Stimulated activated CD4-positive, alpha-beta T cell treated with anti-CD3 and anti-CD28 coated beads, TNF-alpha, amount 100 ng/mL, for 4 hours (primary cell): ENCODE measurements at places on chromosomes 7 and 10.

DNA sequence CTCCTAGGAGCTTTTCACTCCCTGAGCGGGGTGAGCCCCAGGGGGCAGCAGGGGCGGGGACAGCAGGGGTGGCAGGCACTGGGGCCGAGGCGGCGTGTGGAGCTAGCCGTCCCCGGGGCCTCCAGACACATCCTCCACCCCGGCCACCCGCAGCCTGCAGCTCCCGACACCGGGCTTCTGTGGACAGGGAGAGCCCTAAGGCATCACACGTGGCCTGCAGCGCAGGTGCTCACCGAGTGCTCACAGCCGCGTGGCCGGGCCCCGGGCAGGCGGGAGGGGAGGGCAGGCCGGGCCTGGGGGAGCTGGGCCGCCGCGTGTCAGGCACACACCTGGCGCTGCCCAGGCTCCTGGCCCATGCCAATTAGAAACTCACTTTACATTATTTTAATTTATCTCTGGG, 51.4 kb downstream of the MICALL2 start:
- DNase-seq: no peak

GRCh38 chr7:134941952-134942351, 44.4 kb upstream of the AGBL3 start:
- no peak for DNase-seq

DNA sequence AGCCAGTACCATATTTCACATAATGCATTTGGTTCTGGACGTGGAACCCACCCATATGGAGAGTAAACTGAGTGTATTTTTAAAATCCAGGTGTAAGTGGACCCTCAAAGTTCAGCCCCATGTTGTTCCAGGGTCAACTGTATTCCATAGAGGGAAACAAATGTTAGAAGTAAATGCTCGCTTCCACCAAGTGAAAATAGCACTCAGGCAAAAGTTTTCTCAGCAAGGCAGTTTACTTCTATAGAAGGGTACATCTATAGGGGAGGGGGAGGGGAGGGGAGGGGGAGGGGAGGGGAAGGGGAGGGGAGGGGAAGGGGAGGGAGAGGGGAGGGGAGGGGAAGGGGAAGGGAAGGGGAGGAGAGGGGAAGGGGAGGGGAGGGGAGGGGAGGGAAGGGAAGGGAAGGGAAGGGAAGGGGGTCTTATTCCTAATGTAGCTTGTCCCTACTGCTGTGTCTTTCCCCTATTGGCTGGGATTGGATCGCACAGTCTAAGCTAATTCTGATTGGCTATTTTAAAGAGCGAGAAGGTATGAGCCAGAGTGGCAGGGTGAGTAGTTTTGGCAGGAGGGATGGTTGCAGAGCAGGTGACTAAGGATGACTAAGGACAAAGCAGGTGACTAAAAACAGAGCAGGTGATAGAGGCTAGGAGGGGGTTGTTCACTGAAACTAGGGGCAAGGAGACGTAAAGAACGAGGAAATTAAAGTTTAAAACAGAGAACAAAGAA, 29.1 kb downstream of the GARIN1A start:
- DNase-seq: no peak

DNA sequence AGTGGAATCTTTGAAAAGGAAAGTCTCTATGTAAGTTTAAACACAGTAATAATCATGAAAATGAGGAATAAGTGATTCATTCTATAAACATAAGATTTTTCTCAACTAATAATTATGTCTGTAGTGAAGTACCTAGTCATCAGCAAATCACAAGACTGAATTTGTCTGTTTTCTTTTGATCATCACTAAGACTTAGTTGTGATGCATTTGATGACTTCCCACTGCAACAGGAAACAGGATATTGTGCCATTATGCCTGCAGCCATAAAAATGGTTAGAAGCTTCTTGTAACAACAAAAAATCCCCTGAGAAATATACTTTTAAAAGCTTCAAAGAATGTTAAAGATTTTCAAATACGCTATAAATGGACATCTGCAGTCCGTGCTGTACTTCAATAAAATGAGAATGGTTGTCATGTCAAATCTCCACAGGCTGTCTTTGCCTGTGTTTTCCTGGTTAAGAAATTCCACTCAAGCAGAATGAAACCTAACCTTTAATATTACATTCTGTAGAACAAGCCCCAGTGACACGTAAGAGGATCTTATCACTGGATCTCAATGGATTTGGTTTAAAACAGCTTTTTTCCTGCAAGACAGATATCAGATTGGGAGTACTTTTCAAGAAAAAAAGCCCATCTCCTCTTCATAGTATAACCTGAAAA, 1262.3 kb upstream of the PHF14 start:
- DNase-seq: no peak

- DNase-seq: no peak
Observed at GRCh38 chr10:115895166-115895565, 377.8 kb downstream of the GFRA1 start.

DNA sequence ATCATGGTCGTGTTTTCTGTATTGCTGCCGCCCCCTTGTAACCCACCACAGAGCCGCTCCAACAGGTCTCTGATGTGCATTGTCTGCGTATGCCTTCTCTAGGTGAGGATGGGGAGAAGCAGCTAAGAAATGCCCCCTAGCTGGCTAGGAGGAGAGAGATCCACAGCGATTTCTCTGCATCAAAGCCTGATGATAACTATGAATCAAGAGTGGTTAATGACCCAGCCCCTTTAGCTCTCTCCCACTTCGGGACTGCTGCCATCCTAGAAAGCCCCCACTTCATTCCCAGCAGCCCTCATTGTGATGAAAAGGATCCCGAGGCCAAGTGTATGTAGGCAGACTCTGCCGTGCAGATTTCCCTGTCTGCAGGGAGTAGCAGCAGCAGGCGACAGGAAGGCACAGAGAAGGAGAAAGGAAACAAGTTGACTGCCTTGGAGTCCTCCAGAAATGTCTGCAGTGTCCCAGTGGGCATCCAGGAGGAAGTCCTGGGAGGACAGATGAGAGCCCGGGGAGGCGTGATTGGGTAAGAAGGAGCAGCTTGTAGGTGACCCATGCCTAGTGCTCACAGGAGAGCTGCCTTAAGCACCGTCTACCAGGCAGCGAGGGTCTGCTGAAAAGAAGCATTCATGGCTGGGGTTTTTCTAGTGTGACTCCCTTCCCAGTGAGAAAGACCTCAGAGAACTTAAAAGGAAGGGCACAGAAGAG, 2.9 kb downstream of the PLXNA4 start:
- no peak for DNase-seq

DNA sequence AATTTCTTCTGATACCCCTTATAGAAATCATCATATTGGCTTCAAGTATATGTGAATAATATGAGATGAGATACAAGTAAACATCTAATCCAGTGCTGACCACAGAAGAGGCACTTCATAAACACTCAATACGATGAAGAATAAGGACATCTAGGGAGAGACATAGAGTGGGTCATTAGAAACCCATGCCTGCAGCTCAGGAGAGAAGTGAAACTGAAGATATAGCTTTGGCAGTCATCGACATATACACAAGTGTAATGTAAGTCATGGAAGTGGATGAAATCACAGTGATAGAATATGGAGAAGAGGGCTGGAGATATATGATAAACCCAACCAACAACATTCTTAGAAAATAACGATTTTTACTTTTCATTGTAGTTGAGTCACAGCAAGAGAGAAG, 665.0 kb downstream of the PARD3 start:
- no peak for DNase-seq

DNA sequence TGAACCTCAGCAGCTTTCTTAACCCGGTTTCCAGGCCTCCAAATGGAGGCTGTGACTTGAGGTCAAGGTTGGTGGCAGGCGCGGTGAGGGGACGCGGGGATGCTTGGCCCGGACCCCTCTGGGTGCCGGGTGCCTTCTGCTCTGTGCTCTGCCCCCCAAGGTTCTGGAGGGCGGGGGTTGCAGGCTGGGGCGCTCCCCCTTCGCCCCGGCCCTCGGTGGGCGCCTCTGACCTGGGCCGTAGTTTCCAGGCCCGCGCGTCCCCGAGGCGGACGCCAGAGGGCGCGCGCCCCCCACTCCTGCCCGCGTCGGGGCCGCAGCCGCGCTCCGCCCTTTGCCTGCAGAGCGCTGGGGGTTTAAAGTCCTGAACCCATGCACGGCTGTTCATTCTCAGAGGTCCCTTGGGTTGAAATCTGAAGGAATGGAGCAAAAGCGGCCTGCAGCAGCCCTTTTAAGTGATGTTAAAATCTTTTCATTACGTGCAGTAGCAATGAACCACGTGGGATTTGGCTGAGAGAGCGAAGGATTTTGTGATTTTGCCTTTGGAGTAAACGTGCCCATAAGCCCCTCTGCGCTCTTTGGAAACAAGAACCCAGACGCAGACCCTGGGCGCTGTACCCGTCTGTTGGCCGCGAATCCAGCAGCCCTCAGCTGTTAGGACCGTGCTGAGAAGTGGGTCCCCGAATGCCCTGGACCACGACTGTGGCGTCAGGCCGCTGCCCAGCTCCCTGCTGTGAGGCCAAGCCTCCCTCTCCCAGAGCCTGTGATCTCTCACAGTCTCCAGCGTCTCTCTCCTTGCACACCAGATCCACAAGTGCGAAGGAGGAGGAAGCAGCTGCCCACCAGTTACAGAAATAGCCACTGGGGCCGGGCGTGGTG, 135.0 kb downstream of the ACTR3B start:
- DNase-seq: no peak

DNA sequence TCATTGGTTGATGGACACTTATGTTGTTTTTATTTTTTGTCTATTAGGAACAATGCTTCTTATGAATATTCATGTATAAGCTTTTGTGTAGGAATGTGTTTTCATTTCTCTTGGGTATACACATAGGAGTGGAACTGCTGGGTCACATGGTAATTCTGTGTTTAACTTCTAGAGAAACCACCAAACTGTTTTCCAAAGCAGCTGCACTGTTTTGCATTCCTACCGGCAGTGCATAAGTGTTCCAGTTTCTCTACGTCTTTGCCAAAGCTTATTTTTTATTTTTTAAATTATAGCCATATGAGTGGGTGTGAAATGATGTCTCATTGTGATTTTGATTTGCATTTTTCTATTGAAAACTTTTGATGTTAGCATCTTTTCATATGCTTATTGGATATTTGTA, 51.3 kb downstream of the ADK start:
- no peak for DNase-seq

DNA sequence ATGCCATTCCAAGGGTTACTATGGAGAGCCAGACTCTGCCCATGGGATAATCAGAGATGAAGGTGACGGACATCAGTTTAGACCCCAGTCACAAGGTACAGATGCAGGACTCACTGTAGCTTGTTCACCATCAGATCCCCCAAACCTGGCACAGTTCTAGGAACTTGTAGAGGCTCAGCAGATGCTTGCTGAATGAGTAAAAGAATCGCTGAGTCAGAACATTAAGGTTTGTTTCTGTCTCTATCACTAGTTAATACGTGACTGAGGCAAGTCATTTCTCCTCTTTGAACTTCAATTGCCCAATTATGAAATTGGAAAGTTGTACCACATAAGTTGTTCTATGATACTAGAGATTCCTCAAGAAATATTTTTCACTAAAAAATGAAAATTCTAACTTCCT, 65.1 kb downstream of the PPP1R3C start:
- no peak for DNase-seq

GRCh38 chr10:108616559-108617285, 1306.6 kb downstream of the XPNPEP1 start:
- DNase-seq: no peak

GRCh38 chr7:87219545-87220025, at the start of gene TMEM243:
Gene TMEM243, minus strand, starts transcription at chr7:87219732. Its CDS starts 229 bp downstream, at chr7:87219503.
- peak; percentile 61 for DNase-seq
